ENCODE measurements at places on chromosomes 5 and 9.

DNA sequence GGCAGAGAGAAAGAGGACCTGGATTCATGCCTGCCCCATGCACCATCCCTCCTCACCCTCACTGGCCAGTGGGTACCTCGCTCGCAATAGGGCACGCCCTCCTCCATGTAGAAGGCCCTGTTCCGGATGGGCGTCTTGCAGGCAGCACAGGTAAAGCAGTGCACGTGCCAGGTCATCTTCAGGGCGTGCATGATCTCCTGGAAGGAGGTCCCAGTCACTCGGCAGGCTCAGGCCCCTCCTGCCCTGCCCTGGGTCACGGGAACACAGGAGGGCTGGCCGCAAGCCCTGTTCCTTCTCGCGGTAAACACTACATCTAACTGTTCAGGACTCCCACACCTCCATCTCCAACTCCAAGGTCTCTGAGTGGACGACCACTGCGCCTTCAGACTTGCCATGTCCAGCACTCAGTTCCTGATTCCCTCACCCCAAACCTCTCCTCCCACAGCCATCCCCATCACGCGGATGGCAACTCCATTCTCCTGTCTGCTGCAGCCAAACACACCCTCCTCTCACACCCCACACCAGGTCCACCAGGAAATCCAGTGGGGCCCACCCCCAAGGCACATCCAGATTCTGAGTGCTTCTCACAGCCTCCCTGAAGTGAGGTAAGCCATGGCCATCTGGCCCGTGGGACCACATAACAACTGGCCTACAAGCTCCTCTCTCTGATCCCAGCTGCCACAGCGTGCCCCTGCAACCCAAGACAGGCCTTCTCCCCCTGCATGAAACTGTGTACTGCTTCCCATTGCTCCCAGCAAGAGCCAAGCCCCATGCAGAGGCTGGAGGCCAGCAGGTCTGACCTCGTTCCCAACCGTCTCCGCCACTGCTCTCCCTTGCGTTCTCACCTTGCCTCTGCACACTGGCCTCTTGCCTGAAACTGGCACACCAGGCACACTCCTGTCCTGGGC lies 10.8 kb upstream of the DBN1 start:
- DNase-seq, result no peak

DNA sequence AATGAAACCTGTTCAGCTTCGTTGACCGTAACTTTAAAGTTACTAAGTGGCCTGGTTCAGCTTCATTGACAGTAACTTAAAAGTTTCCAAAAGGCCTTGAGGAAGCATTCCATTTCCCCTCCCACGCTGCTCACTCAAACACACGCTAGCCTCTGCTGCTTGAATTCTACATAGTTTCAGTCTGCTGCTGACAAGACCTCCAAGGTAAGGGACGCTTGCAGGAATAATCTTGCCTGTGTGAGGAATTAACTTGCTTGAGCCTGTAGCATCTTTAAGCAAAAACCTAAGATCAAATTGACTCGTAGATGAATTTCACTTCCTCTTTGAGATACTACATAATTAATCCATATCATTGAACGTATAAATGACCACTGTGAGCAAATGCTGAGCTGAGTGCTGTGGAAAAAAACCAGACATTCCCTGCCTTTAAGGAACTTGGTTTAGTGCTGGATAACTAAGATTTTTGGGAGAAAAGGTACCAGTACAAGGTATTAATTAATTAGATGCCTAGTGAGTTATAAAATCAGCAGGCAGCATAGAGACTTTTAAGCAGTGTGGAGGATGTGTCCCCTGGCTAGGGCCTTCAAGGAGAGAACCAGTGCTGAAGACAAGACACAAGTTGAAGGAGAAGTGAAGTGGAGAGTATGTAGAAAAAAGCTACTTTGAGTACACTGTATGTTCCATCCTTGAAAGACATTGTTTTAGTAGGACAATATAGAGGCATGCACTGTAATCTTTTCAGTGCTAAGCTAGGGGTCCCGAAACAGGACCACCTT lies 39.2 kb downstream of the GRAMD2B start:
- no peak for DNase-seq

DNA sequence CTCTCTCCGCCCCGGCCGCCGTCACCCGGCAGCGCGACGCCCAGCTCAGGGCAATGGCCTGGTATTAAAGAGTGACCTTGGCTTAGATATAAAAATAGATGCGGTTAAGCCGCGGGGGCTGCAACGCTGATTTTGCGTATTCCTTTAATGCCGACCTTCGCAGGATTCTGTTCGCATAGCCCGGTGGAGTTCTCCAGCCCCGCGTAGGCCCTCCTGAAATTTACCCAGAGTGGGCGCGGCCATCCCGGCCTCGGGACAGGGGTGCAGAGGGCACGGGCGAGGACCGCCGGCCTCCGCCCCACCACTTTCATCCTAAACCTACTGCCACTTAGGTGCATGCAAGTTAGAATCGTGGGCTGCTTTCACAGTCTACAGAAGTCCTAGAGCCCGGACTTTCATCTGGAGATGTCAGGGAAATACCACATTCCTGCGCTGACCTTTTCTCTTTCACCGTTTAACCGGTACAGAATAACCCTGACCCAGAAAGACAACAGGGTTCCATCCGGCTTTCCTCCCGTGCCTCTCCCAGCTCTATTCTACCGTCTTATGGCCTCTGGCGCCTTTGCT lies 492 bp upstream of the FAM169A start:
- no peak for DNase-seq

GRCh38 chr9:5799314-5799713 lies 33.6 kb downstream of the ERMP1 start:
- DNase-seq, result peak; percentile 54

DNA sequence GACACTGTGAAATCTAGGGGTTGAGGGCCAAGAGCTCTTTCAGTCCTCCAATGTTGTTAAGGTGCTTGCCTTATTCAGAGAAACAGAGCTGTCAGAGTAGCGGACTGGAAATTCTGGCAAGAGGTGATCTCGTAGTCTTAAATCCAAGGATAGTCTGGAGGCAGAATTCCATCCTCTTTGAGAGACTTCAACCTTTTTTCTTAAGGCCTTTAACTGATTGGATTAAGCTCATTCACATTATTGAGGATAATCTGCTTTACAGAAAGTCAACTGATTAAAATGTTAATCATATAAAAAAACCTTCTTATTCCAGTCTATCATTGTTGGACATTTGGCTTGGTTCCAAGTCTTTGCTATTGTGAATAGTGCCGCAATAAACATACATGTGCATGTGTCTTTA lies 243.1 kb upstream of the COX7C start:
- no peak for DNase-seq

DNA sequence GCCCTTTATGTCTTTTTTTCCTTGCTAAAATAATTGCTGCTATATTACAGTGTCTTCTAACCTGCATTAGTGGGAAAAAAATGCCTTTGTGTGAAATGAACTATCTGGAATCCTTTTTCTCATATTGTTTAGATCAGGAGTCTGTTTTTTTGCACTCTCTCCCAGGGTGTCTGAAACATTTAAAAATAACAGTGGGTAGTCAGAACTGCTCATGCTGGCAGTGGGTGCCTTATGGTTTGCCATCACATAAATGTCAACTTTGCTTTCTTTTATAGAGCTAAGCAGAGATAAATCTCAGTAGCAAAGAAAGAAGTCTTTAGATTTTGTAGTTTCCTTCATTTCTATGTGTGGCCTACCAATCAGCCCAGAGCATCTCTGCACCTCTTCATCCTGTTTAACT lies 347.8 kb upstream of the RGMB start:
- no peak for DNase-seq

GRCh38 chr5:100188778-100189177 lies 346.4 kb upstream of the FAM174A start:
- no peak for DNase-seq

DNA sequence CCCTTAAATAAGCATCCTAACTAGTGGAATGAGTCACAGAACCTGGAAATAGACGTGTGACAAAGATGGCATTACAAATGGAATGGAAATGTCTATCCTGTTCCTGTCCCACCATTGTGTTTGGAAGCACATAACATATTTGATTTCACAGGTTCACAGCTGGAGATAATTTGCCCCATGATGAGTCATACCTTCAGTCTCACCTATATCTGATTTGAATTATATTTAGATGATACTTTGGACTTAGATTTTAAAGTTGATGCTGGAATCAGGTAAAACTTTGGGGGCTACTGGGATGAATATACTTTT lies 92.5 kb downstream of the CEMIP2 start:
- DNase-seq, result no peak

- DNase-seq, result no peak
Measured at GRCh38 chr5:76863001-76863400, 13.2 kb downstream of the S100Z start.

GRCh38 chr5:74389531-74390305 lies 250.8 kb downstream of the ENC1 start:
- DNase-seq, result no peak

DNA sequence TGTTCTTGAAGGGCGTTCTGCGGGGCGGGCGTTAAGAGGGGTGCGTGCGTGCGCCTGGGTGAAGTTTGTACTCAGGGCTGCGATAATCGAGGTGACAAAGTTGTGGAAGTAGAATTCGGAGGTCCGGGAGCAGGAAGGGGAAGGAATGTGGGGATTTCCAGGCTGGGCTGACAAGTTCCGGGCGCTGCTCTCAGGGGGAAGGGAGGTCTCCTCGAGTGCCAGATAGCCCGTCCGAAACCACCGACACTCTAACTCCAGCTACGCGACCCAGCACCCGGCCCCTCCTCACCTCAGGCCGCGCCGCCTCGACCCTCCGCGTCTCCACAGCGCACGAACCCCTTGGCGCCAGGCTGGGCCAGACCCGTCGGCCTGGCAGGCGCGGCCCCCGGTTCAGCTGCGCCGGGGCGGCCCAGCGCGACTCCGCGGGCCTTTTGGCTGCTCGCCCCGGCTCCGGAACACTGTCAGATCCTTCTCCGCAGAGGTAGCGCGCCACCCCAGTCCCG lies at the start of gene IL6ST:
TSS of gene IL6ST (minus strand) at position 469 of the 503 bp plus-strand sequence. CDS start 18,685 bp downstream, outside the sequence.
- DNase-seq, result no peak

GRCh38 chr9:36742264-36742663 lies 169.6 kb downstream of the MELK start:
- DNase-seq, result no peak

- no peak for DNase-seq
Measured at GRCh38 chr5:65292196-65292595, 189.5 kb downstream of the ADAMTS6 start.

DNA sequence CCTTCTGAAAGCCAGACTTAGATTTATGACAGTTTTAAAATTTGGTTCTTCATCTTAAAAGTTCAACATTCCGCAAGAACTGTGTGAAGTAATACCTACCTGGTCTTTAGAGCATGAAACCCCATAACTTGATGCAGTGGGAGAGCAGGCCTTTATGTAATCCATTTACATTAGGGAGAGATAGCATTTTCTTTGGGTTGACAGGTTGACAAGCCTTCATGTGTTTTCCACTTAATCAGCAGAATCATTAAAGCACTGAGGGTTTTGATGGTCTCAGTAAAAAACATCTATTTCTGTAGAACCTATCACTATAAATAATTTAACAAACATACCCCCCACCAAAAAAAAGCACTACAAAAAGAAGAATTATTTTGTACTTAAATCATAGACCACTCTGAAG lies 121.6 kb upstream of the KIF2A start:
- no peak for DNase-seq

DNA sequence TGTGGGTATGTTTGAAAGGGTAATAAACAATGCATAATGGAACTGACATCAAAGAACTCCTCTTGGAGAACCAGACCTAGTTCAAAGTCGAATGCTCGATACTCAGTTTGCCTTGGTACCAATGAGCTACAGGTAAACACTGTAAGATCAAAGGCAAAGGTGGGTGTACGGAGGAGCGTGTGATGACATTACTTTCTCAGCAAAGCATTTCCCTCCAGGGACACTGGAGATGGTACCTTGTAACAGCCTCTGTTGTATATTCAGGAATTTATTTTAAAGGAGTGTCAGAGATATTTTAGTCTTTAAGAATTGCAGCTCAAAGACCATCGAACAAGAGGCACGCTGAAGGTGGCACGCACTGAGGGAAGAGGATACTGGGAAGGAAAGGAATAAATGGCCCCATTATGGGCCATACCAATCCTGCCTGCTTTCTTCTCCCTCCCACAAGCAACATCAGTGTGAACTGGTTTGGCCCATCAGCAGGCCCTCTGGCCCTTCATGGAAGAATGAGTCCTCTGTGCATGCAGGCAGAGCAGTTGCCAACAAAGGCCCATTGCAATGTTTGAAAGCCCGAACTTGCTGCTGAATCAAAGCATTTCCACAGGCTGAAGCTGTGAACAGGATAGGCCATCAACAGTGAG lies 410.2 kb downstream of the ACTL7B start:
- no peak for DNase-seq

DNA sequence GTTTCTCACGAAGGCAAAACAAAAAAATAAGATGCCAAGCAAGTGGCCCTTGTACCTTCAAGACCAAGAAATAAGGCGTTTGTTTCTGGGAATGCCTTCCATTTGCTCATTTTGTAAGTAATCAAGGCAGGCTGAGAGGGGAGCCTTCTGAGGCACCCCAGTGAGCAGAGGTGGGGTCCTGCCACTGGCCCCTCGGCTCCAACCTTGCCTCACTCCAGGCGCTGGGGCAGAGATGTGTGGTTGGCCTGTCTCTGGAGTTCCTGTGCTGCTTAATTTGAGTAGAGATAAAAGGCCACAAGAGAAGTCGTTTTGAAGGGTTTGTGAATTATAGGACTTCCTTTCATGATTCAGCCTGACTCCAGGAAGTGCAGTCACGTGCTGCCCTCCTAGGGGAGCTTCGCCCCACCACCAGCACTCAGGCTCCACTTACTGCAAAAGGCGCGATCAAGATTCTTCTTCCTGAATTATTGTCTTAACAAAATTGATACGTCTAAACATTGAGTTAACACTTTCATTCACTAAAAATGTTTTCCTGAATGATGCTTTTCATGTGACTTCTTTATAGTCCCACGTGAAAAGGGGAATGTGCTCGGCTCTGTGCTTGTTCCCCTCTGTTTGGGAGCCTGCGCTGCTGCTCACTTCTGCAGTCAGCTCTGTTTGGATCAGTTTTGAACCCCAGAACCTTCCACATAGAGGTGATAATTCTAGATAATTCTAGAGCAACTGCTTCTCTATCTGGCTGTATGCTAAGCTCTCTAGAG lies 13.7 kb downstream of the SYK start:
- DNase-seq, result no peak

GRCh38 chr5:10442576-10442975 lies 897 bp downstream of the ROPN1L start:
- no peak for DNase-seq

- no peak for DNase-seq
Measured at GRCh38 chr5:173103411-173103810, 40.9 kb upstream of the BNIP1 start.

- no peak for DNase-seq
Measured at GRCh38 chr5:179793468-179794139, at the start of gene LTC4S. Gene LTC4S, plus strand, starts transcription at chr5:179793986. Its CDS starts 95 bp downstream, at chr5:179794081.

DNA sequence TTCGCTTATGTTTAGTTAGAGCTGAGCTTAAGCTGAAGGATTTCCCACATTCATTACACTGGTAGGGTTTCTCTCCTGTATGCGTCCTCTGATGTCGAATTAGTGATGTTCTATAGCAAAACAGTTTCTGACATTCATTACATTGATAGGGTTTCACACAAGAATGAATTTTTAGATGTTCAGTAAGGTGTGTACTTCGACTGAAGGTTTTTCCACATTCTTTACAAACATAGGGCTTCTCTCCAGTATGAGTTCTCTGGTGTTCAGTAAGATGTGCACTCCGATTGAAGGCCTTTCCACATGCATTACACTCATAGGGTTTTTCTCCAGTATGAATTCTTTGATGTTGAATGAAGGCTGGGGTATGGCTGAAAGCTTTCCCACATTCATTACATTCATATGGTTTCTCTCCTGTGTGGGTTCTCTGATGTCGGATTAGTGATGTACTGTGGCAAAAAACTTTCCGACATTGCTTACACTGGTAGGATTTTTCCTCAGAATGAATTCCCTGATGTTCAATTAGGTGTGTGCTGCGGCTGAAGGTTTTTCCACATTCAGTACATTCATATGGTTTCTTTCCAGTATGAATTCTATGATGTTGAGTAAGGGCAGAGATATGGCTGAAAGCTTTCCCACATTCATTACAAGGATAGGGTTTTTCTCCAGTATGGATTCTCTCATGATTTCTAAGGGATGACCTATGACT lies 14.6 kb downstream of the ZNF883 start:
- DNase-seq, result no peak
